ENCODE measurements at places on chromosomes 7 and 10.

DNA sequence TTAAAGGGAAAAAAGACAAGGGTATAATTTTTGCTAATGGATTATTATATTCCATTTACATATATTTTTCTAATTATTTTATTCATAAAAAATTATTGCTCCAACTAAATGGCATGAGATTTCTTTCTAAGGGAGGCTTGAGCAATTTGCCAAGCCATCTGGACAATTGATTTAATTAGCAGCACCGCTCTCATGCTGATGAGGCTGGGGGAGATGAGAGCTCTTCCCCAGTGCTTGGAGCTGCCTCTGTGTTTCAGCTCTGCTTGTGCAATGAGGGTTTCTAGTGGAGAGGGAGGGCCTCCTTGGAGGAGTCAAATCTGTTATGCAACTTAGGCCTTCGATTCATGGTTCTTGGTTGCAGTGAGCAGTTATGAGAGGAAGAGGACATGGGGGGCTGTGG lies 574.3 kb downstream of the TCERG1L start:
- no peak for DNase-seq

GRCh38 chr10:57506414-57507094 lies 761.1 kb downstream of the IPMK start:
- no peak for DNase-seq

DNA sequence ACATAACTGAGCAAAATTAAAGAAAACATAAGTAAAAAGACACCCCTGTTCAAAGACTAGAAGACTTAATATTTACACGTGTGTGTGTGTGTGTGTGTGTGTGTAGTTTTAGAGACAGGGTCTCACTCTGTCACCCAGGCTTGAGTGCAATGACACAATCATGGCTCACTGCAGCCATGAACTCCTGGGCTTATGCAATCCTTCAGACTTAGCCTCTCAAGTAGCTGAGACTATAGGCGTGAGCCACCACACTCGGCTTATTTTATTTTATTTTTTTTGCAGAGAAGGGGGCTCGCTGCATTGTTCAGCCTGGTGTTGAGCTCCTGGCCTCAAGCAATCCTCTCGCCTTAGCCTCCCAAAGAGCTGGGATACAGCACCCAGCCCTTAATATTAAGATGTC lies 90.3 kb downstream of the JMJD1C start:
- DNase-seq = no peak

DNA sequence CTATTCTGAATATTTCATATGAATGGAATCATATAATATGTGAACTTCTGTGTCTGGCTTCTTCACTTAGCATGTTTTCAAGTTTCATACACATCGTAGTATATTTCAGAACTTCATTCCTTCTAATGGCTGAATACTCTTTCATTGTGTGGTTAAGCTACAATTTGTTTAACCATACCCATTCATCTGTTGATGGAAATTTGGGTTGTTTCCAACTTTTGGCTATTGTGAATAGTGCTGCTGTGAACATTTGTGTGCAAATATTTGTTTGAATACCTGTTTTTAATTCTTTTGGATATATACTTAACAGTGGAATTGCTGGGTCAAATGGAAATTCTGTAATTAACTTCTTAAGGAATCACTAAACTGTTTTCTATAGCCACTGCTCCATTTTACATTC lies 86.0 kb upstream of the MDFIC start:
- DNase-seq = no peak

- DNase-seq = no peak
Observed at GRCh38 chr7:141454338-141454737, 96.9 kb upstream of the AGK start.

DNA sequence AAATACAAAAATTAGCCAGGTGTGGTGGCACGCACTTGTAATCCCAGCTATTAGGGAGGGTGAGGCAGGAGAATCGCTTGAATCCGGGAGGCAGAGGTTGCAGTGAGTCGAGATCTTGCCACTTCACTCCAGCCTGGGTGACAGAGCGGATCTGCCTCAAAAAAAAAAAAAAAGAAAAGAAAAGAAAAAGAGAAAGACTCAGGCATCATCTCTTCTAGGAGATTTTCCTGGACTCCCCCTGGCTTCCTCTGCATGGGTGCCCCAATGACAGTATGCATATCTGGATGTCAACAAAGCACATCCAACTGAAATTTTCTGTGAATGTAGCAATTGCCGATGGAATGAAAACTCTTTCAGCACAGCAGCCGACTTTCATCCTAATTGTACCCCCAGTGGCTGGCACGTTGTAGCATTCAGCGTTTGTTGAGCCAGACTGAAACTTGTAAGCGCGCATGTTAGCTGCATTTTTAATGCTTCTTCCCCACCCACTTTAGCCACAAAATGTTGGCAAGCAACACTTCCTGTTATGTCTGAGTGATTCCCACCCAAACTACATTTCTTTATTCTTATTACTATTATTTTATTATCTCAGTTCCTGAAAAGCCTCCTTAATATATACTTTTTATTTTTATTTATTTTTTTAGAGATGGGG lies 70.2 kb downstream of the PRTFDC1 start:
- no peak for DNase-seq

DNA sequence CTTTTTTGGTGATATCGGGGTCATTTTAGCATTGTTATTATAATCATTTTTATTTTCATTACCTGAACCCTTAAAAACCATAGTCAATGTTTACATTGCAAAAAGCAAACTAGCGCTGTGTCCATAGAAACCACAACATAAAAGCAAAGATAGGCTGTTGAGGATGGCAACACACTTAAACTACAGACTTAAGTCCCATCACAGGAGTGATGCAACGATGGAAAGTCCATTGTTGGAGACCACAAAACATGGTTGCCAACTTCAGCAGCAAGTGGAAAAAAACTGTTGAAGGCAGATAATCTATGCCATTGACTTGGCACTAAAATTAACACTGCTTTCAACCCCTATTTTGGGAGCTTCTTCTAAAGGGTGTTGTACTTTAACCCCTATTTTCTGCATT lies 398.8 kb upstream of the IGFBP3 start:
- no peak for DNase-seq

GRCh38 chr7:41098402-41098801 lies 604.5 kb downstream of the INHBA start:
- no peak for DNase-seq

DNA sequence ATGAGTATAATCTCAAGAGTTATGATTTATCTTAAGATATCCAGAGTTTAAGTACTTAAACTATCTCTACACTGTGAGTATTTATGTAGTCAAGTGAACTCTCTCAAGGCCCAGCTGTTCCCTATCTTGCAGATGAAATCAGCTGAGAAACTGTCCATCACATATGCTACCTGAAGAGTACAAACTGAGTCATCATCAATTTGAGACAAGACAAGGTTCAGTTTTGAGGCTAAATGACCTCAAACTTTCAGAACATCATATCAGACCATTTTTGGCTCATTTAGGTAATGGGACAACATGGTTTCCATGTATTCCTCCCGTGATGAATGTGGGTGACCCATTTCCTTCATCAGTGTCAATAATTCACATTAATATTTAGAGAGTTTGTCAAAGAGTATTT lies 53.1 kb upstream of the AUTS2 start:
- no peak for DNase-seq

Measured in stimulated activated CD8-positive, alpha-beta memory T cell treated with anti-CD3 and anti-CD28 coated beads, Interleukin-12 subunit alpha, Interleukin-12 subunit beta, amount 100 ng/mL, for 4 hours (primary cell).